ENCODE measurements at places on chromosomes 7 and 10. TPM values are rescaled to one million over a fixed set of nuclear protein-coding genes. Genes with fewer than 3 reads are reported as not detected.

The POT1 gene
- total RNA-seq, result 19.3 TPM

The PLEKHS1 gene
- total RNA-seq, result not detected

The MMP21 gene
- total RNA-seq, result 0.42 TPM

The SFXN3 gene
- 51.5 TPM for total RNA-seq

The GSAP gene
- total RNA-seq, result 22.0 TPM

The NDUFB2 gene
- 92.5 TPM for total RNA-seq

The FAM241B gene
- 8.1 TPM for total RNA-seq

The SEMA3C gene
- 0.62 TPM for total RNA-seq

The TRPV6 gene
- total RNA-seq, result not detected

The IFIT1B gene
- not detected for total RNA-seq

- DNase-seq, result no peak
These were observed 54.2 kb upstream of the PLXDC2 start for GRCh38 chr10:19762026-19762425.

DNA sequence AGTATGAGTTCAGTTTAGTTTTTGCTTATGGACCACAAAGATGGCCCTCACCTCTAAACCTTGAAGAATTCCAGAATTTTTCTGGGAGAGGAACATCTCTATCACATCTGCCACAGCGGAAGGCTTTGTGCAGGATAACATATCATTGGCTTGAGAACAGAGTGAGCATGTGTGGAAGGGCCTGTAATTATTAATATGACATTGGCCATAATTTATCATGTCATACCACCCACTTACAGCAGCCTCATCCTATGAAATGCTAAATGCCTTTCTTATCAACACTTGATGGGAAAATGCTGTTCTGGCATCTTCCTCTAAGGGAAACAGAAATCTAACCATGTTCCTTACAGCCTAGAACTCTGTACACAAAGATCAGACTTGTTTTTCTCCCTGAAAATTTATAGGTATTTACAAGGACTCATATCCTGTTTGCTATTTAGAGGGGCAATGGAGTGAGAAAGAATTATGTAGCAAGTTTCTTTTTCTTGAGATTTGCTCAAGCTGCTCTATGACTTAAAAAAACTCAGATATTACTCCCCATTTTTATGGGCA, 817.3 kb downstream of the LRMDA start:
- no peak for DNase-seq

- no peak for DNase-seq
These were observed 3.8 kb upstream of the TMEM140 start for GRCh38 chr7:135143885-135144668.

- DNase-seq, result no peak
These were observed 125.5 kb downstream of the TRIL start for GRCh38 chr7:28832669-28833068.

GRCh38 chr10:61285749-61286148, 167.4 kb downstream of the TMEM26 start:
- DNase-seq, result no peak

- DNase-seq, result no peak
These were observed 137.0 kb downstream of the ETV1 start for GRCh38 chr7:13852281-13852968.

- no peak for DNase-seq
These were observed 413.5 kb upstream of the LRRN3 start for GRCh38 chr7:110677405-110677804.

DNA sequence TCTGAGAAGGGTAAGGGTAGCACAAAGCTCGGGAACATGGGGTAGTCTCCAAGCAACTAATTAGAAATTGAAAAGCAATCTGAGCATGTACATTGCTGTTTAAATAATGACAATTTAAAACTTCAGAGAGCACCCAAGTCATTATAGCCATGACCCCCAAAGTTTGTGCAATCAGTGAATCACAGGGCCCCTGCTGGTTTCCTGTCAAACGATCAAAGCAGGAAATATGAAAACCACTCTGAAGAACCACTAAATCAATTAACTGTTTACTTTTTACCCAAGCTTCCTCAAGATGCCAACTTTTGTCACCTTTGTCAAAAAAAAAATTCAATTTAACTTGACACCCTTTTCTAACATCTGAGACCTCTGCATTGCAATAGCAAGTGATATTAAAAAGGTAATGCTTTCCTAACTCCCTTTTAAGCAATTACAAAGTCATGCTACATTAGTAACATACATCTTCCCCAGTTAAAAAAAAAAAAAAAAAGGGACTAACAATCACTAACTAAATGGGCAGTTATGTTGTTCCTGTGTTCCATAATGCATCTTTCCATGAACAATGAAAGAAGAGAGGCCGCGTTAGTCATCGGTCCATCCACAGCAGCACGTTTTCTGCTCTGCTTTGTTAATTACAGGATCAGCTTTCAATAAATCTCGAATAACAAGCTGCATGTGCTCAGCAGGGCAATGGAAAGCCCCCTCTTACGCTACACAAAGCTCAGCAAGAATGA, 80.6 kb downstream of the ETV1 start:
- no peak for DNase-seq

- DNase-seq, result no peak
These were observed 81.4 kb downstream of the ABLIM1 start for GRCh38 chr10:114576716-114577115.

- no peak for DNase-seq
These were observed 16.9 kb downstream of the HBP1 start for GRCh38 chr7:107185716-107186115.

DNA sequence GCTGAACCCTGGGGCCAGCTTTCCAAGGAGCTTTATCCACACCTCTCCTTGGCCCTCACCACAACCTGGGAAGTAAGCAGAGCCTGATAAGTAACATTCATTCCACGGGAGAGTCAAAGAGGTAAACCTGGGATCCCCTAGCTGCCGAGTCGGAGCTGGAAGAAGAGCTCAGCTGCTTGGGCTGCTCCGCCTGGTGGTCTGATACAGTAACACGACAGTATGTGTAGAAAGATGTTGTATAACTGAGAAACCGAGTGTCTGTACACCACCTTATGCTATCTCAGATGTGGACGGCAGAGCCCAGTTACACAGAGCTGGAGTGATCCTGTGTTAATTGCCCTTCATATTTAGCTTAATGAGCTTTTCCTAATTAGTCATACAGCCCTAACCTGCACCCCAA, 151.3 kb upstream of the KMT2E start:
- no peak for DNase-seq

GRCh38 chr10:114408112-114408967, 4.0 kb upstream of the AFAP1L2 start:
- DNase-seq, result no peak

- no peak for DNase-seq
These were observed 2.1 kb downstream of the ADIRF start for GRCh38 chr10:86970162-86970981.

DNA sequence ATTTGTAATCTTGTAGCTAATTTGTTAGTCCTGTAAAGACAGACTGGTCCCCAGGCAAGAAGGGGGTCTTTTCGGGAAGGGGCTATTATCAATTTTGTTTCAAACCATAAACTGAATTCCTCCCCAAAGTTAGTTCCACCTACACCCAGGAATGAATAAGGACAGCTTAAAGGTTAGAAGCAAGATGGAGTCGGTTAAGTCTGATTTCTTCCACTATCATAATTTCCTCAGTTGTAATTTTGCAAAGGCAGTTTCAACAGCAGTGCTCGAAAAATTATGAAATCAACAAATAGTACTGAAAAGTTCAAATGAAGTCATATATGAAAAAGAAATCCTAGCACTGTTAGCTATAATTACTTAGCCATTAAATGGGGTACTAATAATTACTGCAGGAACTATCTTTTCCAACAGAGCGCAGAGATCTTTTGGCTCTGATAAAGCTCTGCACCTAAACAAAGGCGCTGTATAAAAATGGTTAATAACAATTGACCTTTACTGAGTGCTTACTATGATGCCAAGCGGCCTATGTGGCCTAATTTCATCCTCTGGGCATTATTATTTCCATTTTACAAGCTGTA, 756 bp upstream of the SEC24C start:
- no peak for DNase-seq

DNA sequence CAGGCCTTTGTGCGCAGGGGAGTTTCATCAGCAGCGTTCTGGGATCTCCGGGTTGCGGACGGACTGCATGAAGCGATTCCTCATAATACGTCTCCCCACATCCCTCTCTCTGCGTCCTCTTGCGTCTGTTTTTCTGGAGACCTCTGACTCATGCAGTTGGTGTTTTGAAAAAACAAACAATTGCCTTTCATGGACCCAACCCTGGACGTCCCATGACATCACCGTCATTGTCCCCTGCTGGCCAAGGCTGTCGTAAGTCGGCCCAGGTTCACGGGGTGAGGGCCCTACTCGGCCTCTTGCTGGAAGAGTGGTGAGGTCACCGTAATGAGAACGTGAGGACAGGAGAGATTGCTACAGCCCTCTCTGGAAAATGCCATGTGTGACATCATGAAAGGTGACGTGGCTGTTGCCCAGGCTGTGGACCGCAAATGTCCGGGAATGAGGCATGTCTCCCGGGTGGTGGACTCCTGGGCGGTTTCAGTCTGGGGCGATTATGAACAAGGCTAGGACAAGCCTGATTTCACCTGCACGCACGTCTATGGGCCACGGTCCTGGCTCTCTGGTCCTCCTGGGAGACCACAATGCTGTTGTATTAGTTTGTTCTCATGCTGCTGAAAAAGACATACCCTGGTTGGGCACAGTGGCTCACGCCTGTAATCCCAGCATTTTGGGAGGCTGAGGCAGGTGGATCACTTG, 9.8 kb upstream of the MAFK start:
- DNase-seq, result no peak

DNA sequence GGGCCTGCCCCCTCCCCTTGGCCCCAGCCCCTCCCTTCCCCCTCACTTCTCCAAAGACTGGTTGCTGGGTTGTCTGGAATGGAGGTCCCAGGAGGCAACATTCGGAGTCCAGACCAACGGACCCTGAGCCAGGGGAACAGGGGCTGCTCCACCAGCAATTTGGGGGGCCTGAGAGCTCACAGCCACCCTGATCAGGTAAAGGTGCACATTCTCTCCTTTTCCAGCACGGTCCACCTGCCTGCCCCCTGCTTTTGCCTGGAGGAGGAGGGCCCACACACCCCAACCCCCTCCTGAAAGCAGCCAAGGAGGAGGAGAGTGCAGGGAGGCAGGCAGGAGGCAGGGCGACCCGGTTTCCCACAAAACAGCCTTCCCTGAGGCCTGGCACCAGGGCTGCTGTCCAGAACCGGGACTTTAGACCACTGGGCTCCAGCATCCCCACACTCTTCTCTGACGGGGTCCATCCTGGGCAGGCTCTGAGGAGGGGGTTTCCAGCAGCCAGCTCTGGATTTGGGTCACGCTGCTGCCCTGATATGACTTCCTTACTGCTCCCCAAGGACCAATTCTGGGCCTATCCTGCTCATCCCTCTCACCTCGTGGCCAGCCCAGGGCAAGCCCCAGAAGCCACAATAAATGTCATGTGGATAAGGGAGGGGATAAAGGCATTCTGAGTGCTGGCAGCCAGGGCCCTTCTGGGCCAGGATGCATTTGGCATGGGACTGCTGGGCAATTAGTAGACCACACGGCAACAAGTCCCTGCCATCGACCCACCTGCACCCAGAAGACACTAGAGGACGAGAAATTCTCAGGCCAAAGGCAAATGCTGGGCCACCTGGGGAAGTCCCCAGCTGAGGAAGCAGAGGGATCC, 1.1 kb upstream of the CAMK2B start:
- no peak for DNase-seq

DNA sequence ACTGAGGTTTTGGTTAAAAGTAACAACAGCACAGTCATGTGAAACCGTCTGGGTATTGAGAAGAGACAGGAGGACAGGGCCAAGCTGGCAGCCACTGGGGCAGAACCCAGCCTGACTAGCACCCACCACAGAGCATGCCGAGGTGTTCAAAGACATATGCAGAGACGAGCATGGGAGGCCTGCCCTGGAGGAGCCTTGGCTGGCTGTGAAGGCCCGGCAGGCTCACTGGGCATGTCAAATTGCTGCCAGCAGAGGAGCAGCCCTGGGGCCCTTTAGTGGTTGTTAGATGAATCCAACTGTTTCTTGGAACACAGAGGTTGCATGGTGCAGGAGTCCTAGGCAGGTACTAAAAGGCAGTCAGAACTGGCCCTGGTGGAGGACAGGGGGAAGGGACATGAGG, 5.0 kb upstream of the GDF2 start:
- DNase-seq, result no peak

- DNase-seq, result no peak
These were observed 16.3 kb downstream of the MBL2 start for GRCh38 chr10:52756295-52756694.

DNA sequence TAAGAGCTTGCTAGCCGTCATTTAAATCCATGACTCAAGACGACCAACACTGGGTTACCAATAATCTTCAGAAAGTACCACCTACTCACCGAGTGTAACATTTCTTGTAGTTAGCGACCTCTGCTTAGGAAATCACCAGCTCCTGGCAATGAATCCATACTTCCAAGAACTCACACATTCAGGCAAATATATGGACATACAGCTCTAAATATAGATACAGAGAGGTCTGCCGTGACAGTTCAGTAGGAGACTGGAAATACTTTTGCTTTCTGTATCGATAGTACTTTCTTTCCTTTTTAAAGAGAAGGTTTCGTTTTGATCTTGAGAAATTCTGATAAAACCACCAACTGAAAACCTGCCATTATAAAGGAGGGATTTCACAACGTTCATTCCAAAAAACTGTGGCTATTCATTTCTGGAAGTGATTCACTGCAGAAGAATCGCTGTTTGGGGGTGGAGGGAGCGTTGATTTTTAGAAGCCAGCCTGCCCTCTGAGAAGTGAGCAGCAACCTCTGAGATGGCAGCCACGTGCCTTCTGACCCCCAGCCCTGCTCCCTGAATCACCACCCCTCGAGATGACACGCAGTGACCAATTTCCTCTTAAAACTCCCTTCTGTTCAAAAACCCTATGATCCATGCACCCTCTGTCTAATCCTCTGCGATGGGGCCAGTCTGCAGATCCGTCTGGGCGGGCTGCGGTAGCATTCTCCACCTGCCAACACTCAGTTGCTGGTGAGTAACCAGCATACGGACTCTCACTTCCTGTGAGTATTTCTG, 179.0 kb upstream of the KLF14 start:
- DNase-seq, result peak; percentile 83

DNA sequence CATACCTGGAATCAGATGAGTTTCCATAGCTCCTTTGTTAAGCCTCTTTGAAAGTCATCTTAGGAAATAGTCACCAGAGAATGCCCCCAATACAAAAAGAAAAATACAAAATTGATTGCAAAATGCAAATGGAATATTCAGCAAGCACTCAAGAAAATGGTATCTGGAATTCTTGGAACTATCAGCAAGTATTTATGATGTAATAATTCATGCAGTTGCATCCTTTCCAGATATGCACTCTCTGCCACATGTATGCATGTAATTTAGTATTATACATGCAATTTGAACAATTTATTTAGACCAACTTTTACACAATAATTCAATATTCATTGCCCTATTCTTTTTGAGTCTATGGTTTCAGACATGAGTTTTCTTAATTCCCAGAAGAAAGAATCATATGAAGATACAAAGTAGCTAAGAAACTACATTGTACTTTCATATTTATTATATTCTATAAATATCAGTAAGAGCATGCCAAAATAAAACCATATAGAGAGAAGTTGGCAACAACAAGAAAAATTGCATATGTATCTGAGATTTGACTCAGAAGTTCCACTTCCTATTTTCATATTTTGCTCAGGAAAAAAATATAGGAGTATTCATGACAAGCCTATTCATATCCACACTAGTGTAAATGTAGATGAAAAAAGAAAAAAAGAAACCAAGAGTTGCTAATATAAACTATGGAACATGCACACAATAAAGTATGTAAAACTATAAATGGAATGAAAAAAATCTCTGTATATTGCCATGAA, 338.5 kb downstream of the SEMA3D start:
- DNase-seq, result no peak

Measured in T-helper 17 cell (primary cell).